ELF-1 (cell line): ENCODE measurements at places on chromosomes 12 and 14.
A peak's percentile ranks its signal among the peaks of the same experiment; 100 is the strongest.

- no peak for DNase-seq
These were observed 26.9 kb downstream of the WBP11 start for GRCh38 chr12:14776236-14776961.

- DNase-seq: no peak
These were observed 36.8 kb upstream of the NINJ2 start for GRCh38 chr12:700016-700415.

DNA sequence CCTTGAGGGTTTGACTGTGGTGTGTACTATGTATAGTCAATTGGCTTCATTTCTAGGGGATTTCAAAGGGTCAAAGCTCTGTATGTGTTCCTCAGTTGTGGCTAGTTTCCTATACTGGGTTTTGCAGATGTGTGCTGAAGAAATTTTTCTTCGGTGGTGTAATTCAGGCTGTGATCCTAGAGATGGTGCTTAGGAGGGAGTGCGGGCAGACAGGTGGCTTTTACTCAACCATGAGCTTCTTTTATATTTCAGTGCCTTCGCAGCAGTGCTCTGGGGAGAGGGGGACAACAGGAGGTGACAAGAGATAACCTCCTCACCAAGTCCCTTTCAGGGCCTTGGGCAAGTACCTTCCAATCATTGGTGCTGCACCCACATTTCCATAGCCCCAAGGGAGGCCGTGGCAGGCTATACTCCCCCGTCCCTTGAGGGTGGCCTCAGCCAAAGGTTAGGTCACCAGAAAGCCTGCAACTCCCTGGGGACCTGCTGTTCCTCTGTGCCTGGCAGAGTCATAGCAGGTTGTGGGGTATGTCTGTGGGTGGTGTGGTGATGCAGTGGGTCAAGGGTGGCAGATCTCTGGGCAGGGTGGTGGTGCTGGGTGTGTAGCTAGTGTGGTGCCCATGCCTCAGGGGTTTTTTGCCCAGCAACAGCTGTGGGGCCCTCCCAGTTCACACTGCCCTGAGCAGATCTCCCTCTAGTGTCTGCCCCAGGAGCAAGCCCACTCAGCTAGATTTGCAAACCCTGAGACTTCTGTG lies 37.0 kb upstream of the TMX1 start:
- no peak for DNase-seq

DNA sequence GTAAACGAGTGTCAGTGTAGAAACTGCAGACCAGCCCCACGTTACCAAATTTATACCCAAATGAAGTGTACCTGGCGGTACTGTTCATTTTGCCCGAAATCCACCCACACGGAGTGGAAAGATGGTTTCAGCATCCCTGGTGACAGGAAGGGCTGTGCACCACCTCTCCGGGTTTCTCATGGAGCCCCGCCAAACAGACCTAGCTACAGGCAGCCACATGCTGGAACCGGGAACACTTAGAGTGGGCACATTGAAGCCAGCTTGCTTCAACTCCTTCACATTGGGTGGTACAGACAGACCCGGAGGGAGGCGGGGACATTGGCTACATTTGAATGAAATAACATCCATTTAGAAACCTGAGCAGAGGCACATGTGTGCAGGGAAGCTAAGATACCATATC lies 84.4 kb downstream of the PPP2R5C start:
- no peak for DNase-seq

DNA sequence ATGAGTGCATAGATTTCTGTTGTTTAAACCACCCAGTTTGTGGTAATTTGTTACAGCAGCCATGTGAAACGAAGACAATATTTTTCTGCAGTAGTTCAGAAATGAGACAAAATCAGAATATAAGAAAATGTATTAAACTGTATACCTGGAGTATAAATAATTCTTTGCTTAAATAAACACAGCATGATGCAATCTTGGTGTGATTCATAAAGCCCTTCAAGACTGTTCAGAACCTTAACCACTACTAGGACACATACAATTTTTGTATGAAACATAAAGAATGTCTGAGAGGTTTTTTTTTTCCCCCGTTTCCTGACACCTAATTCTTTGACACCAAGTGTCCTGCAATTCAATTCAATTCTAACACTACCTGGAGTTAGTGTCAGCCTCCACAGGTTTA lies 10.5 kb downstream of the C12orf75 start:
- no peak for DNase-seq

- DNase-seq: no peak
These were observed 103.2 kb upstream of the PARP11 start for GRCh38 chr12:3976351-3976938.

GRCh38 chr12:7444076-7444475 lies at the start of gene CD163L1:
Gene CD163L1 (minus strand): TSS chr12:7444153. CDS start chr12:7444127, 26 bp downstream.
- no peak for DNase-seq

DNA sequence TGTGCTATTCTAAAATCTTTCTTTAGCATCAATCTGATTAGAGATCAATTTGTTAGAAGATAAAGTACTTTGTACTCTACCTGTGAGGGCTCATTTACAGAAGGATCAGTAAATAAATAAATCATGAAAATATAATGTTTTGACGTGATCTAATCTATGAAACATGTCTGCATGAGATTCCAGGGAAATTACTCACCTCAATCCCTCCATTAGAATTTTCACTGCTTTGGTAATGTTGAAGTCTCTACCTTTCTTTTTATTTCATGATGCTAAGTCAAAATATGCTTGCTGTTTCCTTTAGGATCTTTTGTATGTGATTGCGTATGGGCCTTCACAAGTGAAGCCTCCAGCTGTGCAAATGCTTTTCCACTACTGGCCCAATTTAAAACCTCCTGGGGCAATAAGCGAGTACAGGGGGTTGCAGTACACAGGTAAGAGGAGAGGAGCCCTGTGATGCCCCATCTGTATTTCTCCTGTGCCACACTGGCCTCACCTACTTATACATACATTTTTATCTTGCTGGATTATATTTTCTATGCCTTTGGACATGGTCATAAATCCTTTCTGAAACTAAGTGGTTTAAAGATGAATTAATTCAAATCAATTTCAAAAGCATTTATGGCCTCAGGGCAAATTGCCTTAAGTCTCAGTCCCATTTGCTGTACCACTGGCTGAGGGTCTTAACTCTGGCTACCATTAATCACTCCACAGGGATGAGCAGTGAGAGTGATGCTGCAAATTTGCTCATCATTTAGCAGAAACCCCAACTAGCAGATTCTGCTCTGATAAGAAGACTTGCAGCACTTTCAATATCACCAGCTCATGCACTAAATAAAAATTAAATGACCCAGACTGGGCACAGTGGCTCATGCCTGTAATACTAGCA lies 66.4 kb downstream of the UNC79 start:
- DNase-seq: no peak

DNA sequence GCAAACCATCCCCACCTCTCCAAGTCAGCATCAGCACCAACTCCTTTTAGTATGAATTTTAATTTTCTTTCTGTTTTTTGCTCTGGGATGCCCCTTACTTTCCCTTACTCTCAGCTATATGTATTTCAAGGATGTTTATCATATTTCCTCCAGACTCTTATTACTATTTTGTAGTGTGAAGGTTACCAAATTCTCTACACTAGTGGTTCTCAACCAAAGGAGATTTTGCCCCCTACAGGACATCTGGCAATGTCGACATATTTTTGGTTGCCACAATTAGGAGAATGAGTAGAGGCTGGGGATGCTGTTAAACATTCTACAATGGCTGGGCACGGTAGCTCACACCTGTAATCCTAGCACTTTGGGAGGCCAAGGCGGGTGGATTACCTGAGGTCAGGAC lies 29.1 kb upstream of the SOS2 start:
- no peak for DNase-seq

- peak; percentile 74 for DNase-seq
These were observed 754 bp downstream of the KRT18 start for GRCh38 chr12:52949413-52950331.

- no peak for DNase-seq
These were observed 4.7 kb downstream of the LRP1-AS start for GRCh38 chr12:57142727-57143126.

- no peak for DNase-seq
These were observed 10.2 kb upstream of the PRKAG1 start for GRCh38 chr12:49028666-49029275.

GRCh38 chr12:42448841-42449240 lies 122.9 kb downstream of the PPHLN1 start:
- no peak for DNase-seq

DNA sequence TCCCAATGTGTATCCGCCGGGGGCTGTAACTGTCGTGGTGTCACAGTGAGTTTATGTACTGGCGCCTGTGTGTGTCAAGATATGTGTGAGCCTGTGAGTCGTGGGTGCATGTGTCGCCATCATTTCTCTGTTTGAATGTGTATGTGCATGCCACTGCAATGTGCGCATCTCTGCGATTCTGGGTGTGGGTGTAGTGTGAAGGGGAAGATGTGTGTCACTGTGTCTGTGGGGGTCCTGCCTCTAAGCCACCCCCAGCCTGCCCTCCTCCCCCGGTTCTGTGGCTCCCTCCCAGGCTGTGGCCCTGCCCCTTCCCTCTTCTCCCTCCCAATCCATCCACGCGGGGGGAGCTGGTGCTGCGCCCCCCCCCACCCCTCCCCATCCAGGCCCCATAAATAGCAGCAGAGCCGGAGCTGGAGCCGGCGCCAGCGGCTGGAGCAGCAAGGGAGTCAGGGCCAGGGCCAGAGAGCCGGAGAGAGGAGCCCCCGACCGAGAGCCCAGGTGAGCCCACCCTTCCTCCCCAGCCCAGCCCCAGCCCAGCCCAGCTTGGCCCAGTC lies at the start of gene CPNE6:
Gene CPNE6 (plus strand): TSS at position 419 of the 554 bp plus-strand sequence. CDS start 1,375 bp downstream, outside the sequence.
- no peak for DNase-seq

- DNase-seq: peak; percentile 21
These were observed 217.9 kb upstream of the BTG1 start for GRCh38 chr12:92363295-92364146.

GRCh38 chr12:49702676-49703215 lies 4.5 kb downstream of the FMNL3 start:
- DNase-seq: no peak

- no peak for DNase-seq
These were observed 99.1 kb upstream of the NAP1L1 start for GRCh38 chr12:76183459-76184186.

DNA sequence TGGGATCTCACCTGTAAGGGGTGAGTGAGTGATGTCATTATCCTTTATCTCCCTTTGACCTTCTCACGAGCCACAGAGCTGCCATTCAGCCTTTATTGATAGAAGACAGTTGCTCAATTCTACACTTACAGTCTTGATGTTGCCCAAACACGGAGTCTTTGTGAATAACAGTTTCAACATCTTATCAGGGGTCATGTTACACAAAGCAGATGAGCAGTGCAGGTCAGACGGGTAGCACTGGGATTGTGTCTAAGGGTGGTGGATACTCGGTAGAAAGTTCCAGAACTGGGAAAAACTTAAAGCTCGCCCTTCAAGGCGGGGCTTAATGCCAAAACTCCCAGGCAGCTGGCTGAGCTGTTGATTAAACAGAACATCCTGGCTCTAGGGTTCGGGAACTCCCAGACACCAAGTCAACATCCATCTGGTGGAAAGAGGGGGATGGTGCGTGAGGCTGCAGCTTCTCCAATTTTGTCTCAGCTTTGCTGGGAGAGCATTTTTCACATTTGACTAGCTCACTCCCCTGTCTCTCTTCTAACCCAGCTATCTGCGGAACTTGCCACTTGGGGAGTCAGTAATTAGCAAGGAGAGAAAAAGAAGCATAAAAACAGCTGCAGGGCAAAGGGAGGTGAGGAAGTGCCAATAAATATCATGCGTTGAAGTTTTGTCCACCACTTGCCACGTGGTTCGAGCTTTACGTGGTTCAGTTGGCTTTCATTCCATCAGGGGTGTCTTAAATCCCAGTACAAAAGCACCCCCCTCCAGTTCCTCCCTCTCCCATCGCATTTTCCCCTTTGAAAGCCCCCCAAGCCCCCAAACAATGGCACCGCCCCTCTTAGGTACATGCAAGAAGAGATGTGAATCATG lies 31.0 kb downstream of the FOXN4 start:
- peak; percentile 20 for DNase-seq

- DNase-seq: peak; percentile 37
These were observed 12.3 kb upstream of the PARP11 start for GRCh38 chr12:3885277-3886094.

DNA sequence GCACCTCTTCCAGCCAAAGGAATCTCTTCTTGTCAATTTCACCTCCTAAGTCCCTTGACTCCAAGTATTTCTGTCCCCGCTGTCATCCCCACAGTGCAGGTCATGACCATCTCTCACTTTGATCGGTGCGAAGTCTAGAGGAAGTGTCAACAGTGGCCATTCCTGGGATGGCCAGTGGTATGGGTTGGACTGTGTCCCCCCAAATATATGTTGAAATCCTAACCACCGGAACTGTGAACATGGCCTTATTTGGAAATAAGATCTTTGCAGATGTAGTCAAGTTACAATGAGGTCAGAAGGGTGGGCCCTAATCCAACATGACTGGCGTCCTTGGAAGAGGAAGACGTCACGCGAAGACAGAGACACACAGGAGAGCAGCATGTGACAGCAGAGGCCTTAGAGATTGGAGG lies 155.9 kb upstream of the PRMT8 start:
- no peak for DNase-seq
